ENCODE measurements at places on chromosomes 3 and 15. TPM values are rescaled to one million over a fixed set of nuclear protein-coding genes. Genes with fewer than 3 reads are reported as not detected.

ALDH1A2 gene
- total RNA-seq = 5.5 TPM

GAP43 gene
- 5.1 TPM for total RNA-seq

RPL29 gene
- total RNA-seq = 1,531 TPM

RPL4 gene
- 3,107 TPM for total RNA-seq

CSTA gene
- 5.1 TPM for total RNA-seq

ST8SIA2 gene
- not detected for total RNA-seq

TRPC1 gene
- 29.0 TPM for total RNA-seq

NEIL1 gene
- 2.8 TPM for total RNA-seq

C15orf62 gene
- total RNA-seq = not detected

SQOR gene
- total RNA-seq = 249 TPM

KNG1 gene
- not detected for total RNA-seq

STAB1 gene
- total RNA-seq = 0.15 TPM

SLC28A2 gene
- total RNA-seq = not detected

IL5RA gene
- not detected for total RNA-seq

ATP10A gene
- 4.4 TPM for total RNA-seq

KBTBD13 gene
- total RNA-seq = not detected

GOLGA6L10 gene
- 0.35 TPM for total RNA-seq

XCR1 gene
- total RNA-seq = 0.23 TPM

ATRIP gene
- total RNA-seq = 4.2 TPM

MUC20 gene
- total RNA-seq = not detected

PAQR9 gene
- total RNA-seq = 0.08 TPM

Data from smooth muscle cell of the coronary artery (primary cell).